ENCODE measurements at places on chromosomes 16 and 17.

DNA sequence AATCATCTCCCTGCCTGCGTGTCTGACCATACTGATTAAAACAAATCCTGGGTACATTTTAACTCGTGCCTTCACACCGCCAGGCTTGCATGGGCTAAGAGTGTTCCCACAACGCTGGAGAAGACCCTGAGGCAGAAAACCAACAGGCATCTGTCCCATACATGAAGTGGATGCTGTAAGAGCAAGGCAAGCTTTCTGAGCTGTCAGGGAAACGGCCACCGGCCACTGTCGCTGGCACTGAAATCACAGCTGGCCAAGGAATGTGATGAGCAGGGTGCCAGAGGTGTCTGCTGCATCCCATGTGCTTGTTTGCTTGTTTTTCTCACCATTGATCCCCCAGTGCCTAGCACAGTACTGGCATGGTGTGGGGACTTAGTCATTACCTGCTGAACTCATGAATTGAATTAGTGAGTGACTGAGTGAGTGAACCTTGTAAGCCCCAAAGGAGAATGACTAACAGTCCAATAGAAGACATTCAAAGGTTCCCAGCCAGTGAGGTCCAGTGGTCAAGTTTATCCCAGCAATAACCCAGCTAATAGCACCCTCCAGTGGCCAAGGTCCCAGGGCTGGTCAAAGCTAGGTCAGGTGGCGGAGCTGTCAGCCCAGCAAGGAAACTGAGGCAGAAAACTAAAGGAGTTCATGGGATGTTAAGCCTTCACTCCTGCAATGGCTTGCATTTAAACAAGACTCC, 92.7 kb upstream of the CDH5 start:
- no peak for DNase-seq

DNA sequence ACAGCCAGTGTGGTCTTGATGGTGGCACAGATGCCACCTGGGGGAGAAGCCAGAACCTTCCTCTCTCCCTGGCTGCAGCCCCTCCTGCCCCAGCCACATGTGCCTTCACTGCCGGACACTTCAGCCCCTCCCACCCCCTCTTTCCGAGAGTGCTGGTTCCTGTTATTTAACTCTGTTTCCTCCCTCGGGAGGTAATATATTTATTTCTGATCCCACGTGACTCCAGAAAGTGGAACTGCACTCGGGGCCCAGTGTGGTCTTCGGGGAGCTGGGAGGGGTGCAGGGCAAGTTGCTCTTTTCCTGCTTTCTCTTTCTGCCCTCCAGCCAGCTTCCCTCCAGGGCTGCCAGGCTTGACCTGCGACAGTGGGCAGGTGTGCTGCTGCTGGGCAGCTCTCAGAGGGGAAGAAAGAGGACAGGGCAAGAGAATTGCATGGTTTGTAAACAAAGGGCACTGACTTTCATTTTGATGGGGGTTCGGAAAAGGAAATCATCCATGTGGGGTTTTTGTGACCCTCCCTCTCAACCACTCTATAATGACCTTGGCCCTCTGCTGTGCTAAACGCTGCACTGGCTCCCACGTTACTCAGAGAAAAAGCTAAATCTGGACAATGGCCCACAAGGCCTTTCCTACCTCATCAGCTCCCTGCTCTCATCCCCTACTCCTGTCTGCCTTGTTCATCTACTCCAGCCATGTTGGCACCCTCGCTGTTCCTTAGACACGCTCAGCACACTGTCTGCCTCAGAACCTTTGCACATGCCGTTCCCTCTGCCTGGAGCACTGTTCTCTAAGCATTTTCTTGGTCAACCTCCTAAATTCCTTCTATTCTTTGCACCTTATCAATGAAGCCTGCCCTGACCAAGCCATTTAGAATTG, 8.2 kb upstream of the CIITA start:
- peak; percentile 7 for DNase-seq

- DNase-seq = no peak
Measured at GRCh38 chr17:40287159-40287493, 553 bp upstream of the CDC6 start.

- DNase-seq = no peak
Measured at GRCh38 chr16:31409433-31409832, 16.3 kb downstream of the ITGAD start.

DNA sequence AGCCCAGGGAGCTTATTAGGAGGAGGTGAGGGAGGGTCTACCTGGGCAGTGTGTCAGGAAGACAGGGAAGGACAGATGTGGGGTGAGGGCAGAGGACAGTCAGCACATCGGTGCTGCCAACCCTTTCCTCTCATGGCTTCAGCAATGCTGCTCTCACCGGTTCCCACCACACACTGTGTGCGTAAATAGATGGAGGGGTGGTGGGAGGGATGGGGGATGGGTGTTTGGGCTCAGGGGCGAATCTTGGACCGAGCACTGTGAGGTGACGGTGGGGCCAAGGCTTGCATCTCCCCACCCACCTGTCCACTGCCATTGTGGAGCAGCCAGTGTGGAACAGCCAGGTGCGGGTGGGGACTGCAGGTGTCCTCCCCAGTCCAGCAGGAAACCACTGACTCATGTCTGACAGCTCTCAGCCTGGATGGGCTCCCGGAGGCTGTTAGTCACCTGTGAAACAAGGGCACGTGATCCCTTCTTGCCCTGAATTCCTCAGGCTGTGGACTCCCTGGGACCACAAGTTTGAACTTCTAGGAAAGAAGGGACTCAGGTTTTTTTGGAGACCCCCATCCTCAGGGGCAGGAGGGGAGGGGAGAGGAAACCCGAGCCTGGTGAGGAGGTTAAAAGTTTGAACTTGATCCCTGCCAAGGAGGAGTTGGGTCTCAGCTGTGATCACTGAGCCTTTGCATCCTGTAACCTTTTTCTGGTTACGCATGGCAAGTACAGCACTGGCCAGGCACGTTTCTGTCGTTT, 42.7 kb upstream of the SMPD3 start:
- no peak for DNase-seq

- DNase-seq = no peak
Measured at GRCh38 chr17:77324227-77324626, 183.5 kb downstream of the SEC14L1 start.

GRCh38 chr16:79613009-79613408, 12.5 kb upstream of the MAF start:
- no peak for DNase-seq

DNA sequence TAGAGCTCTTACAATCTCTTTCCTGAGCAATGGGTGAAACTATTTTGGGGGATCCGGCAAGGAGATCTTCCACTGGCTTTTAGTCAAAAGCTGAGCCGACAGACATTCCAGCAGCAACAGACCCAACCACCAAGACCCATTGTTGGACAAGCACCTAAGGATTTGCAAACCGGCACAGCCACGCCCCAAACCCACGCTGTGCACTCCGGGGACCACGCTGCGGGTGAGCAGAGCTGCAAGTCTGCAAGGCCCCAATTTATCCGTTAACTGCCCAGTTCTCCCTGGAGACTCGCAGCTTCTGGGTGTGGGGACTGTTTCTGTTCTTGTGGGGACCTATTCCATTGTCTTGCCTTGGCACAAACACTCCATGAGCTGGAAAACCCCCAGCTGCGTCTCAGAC, 45.9 kb downstream of the C16orf95 start:
- no peak for DNase-seq

DNA sequence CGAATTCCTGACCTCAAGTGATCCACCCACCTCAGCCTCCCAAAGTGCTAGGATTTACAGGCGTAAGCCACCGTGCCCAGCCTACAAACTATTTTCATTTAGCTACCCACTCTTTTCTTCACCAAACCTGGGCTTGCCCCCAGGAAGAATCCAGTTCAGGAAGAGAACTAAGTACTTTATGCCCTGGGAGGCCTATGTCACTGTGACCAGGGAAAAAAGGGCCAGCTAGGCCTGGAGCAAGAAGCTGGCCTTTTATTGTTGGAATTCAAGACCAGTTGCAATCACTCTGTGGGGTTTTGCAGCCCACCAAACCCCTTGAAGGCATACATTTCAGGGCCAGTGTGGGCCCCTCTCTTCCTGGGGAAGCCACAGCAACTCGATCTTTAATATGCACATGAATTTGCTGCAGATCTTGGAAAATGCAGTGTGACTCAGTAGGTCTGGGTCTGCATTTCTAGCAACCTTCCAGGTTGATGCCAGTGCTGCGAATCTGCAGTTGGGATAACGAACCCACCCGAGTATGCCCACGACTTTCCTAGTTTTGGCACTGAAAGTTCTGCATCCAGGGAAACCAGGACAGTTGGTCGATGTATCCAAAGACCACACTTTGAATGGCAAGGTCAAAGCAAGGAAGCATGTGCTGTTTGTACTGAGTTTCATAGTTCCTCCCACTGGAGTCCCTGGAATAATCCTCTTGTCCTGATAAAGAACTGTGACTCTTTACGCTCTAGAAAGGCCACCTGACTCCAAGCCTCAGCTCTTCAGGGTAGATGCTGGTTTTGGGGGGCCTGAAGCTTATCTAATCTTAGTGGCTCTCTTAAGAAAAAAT, 7.2 kb upstream of the MRPS23 start:
- DNase-seq = no peak

GRCh38 chr17:27414694-27415093, 41.6 kb upstream of the KSR1 start:
- DNase-seq = no peak

GRCh38 chr16:89843409-89844350, 15.4 kb downstream of the SPIRE2 start:
- no peak for DNase-seq

DNA sequence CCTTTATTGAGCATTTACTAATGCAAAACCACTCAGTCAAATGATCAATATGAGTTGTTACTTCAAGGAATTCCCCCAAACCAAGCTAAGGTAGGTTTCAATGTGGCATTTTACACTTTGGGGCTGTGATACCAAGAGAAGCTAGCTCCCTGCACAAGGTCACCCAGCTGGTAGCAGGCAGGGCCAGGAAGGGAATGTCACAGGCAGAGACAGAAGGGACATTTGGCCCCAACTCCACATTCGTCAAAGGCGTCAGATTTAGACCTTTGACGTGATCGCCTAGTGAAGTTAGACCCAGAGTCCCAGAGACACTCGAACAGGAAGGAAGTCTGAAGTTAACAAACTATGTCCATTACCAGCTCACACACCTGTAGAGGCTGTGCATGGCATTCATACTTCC, 5.5 kb upstream of the SMG1 start:
- DNase-seq = no peak

Data from caudate nucleus (tissue), 63 donors.